ENCODE measurements at places on chromosomes 13 and 19. TPM values are rescaled to one million over a fixed set of nuclear protein-coding genes. Genes with fewer than 3 reads are reported as not detected.

The GET3 gene
- total RNA-seq: 84.0 TPM

The KLK2 gene
- 1.6 TPM for total RNA-seq

The KLHL1 gene
- 0.05 TPM for total RNA-seq

The ZNF665 gene
- 1.4 TPM for total RNA-seq

The TEX101 gene
- not detected for total RNA-seq

The KCNRG gene
- 0.27 TPM for total RNA-seq

The UBE2L5 gene
- not detected for total RNA-seq

The DIRAS1 gene
- 0.18 TPM for total RNA-seq

The DEDD2 gene
- total RNA-seq: 18.2 TPM

The LGALS14 gene
- 4.9 TPM for total RNA-seq

The LONP1 gene
- 137 TPM for total RNA-seq

The FUT2 gene
- total RNA-seq: not detected

The CYP4F8 gene
- total RNA-seq: not detected

The HIF3A gene
- total RNA-seq: 0.18 TPM

The SPHK2 gene
- total RNA-seq: 33.1 TPM

The APOC1 gene
- 3.8 TPM for total RNA-seq

The FFAR2 gene
- total RNA-seq: 2.3 TPM

The PDE4A gene
- 13.3 TPM for total RNA-seq

The FFAR1 gene
- total RNA-seq: 0.43 TPM

The TEKTIP1 gene
- total RNA-seq: 1.7 TPM

The CCDC61 gene
- total RNA-seq: 27.3 TPM

The NALCN gene
- total RNA-seq: not detected

The CTU1 gene
- 10.5 TPM for total RNA-seq

The ZNF615 gene
- 4.7 TPM for total RNA-seq

The LMTK3 gene
- total RNA-seq: 0.51 TPM

The PGLYRP2 gene
- 0.26 TPM for total RNA-seq

The PRSS57 gene
- total RNA-seq: not detected

The MBD3L2 gene
- not detected for total RNA-seq

The CCDC122 gene
- 2.1 TPM for total RNA-seq

The SULT2A1 gene
- 0.16 TPM for total RNA-seq

The MCEMP1 gene
- 0.48 TPM for total RNA-seq

The FSD1 gene
- total RNA-seq: 4.3 TPM

The RAB3A gene
- total RNA-seq: 3.5 TPM

The RFPL4A gene
- total RNA-seq: not detected

The B3GNT3 gene
- total RNA-seq: not detected

The ARHGAP33 gene
- 19.3 TPM for total RNA-seq

Measured in GM12878 (cell line).